ENCODE measurements at places on chromosomes 16 and 17. TPM values are rescaled to one million over a fixed set of nuclear protein-coding genes. Genes with fewer than 3 reads are reported as not detected.
A peak's percentile ranks its signal among the peaks of the same experiment; 100 is the strongest.

GRCh38 chr17:44777394-44778348, 18.9 kb downstream of the ADAM11 start:
- no peaks in the 10 kb centered on the region for H3K27me3 ChIP-seq
- H3K4me1 ChIP-seq: peaks cover 38% of the 10 kb centered on the region
- H3K36me3 ChIP-seq: no peaks in the 10 kb centered on the region
- DNase-seq: no peak

The MYH8 gene
- total RNA-seq: not detected

GRCh38 chr16:24939738-24940137, 75.4 kb downstream of the ARHGAP17 start:
- no peak overlapping the region for H3K27ac ChIP-seq
- H3K4me1 ChIP-seq: no peaks in the 10 kb centered on the region
- no peak for DNase-seq
- H3K4me3 ChIP-seq: no peak overlapping the region

- H3K27me3 ChIP-seq: no peaks in the 10 kb centered on the region
- H3K4me1 ChIP-seq: no peaks in the 10 kb centered on the region
- H3K27ac ChIP-seq: no peak overlapping the region
- H3K4me3 ChIP-seq: no peak overlapping the region
- H3K36me3 ChIP-seq: no peaks in the 10 kb centered on the region
- DNase-seq: no peak
These were observed 334.1 kb downstream of the TOX3 start for GRCh38 chr16:52212841-52213240.

DNA sequence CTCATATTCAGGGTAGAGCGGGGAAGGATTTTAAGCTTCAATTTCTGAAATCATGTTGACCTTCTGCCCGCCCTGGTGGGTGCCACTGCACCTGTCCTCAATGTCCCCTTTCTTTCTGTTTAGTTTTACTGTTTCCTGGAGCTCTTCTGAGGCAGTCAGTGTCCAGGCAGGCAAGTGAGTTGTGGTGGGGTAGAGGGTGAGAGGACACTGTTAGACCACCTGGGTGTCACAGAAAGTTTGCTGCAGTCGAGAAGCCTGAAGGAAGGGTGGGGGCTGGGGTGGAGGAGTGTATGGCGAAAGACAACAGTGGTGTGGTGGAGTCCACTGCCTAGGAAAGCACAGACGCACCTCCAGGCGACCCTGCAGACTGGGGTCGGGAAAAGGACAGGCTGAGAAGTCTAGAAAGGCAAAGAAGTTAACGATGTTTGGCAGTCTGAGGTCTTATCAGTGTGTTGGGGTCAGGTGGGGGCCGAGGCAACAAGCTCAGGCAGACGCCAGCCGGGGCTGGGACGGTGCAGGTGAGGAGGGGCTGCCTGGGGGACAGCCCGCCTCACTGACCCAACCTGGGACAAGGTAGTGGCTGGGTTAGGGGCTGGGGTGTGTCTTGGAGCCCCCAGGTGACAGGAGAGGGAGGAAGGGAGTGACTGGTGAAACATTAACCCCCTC, 23.3 kb upstream of the HOXB13 start:
- H3K4me3 ChIP-seq: no peak overlapping the region
- H3K36me3 ChIP-seq: no peaks in the 10 kb centered on the region
- no peak overlapping the region for H3K27ac ChIP-seq
- H3K4me1 ChIP-seq: peaks cover 6% of the 10 kb centered on the region

DNA sequence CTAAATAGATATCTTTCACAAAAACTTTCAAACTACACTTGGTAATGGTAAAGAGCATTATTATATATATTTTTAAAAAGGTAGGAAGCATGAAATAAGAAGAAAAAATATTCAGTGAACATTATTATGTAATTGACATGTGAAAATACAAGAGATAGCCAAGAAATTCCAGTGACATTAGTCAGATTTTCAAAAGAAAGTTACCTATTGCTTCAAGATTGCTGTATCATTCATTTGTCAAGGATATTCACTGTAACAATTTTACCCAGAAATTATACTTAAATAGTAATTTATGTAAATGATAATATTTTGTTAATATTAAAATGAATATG, 350.2 kb downstream of the KIF2B start:
- H3K27ac ChIP-seq: no peak overlapping the region
- no peaks in the 10 kb centered on the region for H3K36me3 ChIP-seq
- no peak for DNase-seq
- H3K4me1 ChIP-seq: no peaks in the 10 kb centered on the region
- H3K4me3 ChIP-seq: no peak overlapping the region
- no peaks in the 10 kb centered on the region for H3K27me3 ChIP-seq

GRCh38 chr16:21959050-21959449, 5.9 kb downstream of the UQCRC2 start:
- no peak for DNase-seq
- no peak overlapping the region for H3K27ac ChIP-seq
- H3K4me1 ChIP-seq: peaks cover 13% of the 10 kb centered on the region

The SHBG gene
- not detected for total RNA-seq

- no peaks in the 10 kb centered on the region for H3K27me3 ChIP-seq
- no peaks in the 10 kb centered on the region for H3K36me3 ChIP-seq
- peaks cover 4% of the 10 kb centered on the region for H3K4me1 ChIP-seq
- H3K4me3 ChIP-seq: no peak overlapping the region
These were observed 139.1 kb upstream of the GSE1 start for GRCh38 chr16:85473909-85474620.

The UTS2R gene
- total RNA-seq: not detected

DNA sequence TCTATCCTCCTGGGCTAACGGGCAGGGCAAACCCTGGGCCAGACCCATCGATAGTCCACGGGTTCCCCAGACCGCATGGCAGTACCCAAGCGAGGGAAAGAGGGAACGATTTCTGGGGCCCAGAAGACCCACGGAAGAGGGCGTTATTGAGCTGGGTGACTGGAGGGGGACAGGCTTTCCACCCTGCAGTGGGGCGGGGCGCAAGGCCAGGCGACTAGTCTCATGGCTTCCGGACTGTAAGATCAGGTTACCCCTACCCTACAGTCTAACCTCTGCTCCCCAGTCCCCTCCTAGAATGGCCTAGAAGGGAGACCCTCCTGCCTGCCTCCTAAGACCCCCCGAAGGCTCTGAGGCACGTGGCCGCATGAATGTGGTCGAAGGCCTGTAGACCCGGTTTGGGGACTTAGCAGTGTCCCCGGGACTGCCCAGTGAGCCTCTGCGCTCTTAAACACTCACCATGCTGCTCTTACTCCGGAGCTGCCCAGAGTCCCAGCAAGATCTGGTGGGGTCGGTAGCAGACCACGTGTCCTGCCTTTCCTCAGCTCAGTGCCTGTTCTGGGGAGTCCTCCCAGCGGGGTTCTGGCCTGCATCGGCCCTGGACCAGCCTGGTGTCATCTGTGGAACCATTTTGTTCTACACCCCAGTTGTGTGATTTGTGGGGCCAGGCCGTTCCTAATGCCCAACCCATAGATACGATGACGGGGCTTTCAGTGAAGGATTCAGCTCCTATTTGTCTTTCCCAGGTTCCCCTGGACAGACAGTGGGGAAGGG, 13.2 kb upstream of the AURKB start:
- H3K4me1 ChIP-seq: peaks cover 17% of the 10 kb centered on the region
- DNase-seq: peak; percentile 71
- H3K27me3 ChIP-seq: no peaks in the 10 kb centered on the region
- H3K36me3 ChIP-seq: peaks cover 11% of the 10 kb centered on the region

The UBE2I gene
- 94.3 TPM for total RNA-seq

The NHERF2 gene
- 254 TPM for total RNA-seq

DNA sequence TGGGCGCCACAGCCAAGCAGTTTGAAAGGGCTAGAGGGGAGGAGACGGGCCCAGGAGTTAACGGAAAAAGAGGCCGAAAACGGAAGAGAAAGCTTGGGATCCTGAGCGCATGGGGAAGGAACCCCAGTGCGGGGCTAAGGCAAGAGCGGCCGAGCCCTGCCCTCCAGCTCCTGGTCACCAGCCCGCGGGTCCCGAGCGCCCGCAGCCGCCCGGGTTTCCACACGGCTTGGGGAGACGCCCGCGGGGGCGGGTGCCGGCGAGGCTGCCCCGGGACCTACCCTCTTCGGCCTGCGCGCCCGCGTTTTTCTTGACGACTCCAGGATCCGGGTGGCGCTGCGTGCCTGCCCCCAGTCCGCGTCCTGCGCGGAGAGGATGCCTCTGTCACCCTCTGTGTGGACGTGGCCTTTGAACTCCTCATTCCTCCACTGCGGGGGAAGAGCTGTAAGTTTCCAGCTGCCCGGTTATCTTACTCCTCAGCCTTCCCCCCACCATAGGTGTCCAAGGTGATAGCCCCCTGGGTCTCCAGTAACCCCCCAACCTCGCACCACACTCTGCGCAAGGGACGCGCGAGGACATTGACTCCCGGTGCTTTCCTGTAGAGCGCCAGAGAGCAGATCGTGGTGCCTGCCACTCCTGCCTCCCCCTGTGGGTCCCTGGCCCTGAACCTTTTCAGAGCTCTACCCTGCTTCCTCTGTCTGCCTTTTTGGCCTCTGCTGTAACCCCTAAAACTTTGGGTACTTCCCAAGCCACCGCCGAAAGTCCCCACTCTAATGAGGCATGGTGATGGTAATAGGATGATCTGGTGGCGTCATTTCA, 1.7 kb upstream of the CDH11 start:
- peaks cover 11% of the 10 kb centered on the region for H3K4me1 ChIP-seq
- peak; percentile 87 for DNase-seq
- H3K4me3 ChIP-seq: peak overlapping the region; percentile 56
- no peaks in the 10 kb centered on the region for H3K27me3 ChIP-seq

DNA sequence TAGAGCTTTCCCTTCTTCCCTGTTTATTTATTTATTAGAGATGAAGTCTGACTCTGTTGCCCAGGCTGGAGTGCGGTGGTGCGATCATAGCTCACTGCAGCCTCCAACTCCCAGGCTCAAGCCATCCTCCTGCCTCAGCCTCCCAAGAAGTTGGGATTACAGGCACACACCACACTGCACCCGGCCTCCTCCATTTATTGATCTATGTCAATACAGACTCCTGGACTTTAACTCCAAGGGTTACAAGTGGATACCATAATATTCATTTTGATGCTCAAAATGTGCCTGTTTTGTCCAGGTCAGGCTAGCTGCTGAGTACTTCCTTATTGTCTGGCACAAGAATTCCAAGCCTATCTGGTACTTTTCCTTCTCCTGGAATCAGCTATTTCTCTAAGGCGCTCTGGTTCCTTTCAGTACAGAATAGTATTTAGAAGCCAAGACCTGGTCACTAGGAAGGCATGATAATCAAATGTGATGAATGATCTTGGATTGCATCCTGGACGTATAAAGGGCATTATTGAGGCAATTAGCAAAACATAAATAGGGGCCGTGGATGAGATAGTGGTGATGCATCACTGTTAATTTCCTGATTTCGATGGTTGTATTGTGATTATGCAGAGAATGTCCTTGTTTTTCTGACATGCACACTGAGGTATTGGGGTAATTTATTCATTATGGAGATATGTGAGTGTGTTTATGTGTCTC, 21.7 kb downstream of the IL4R start:
- no peaks in the 10 kb centered on the region for H3K27me3 ChIP-seq
- peaks cover 61% of the 10 kb centered on the region for H3K36me3 ChIP-seq
- no peak overlapping the region for H3K4me3 ChIP-seq

GRCh38 chr16:15576960-15577958, 65.7 kb downstream of the MARF1 start:
- no peak for DNase-seq
- H3K27me3 ChIP-seq: no peaks in the 10 kb centered on the region
- H3K36me3 ChIP-seq: no peaks in the 10 kb centered on the region
- H3K4me3 ChIP-seq: no peak overlapping the region

The GGA3 gene
- 58.9 TPM for total RNA-seq

DNA sequence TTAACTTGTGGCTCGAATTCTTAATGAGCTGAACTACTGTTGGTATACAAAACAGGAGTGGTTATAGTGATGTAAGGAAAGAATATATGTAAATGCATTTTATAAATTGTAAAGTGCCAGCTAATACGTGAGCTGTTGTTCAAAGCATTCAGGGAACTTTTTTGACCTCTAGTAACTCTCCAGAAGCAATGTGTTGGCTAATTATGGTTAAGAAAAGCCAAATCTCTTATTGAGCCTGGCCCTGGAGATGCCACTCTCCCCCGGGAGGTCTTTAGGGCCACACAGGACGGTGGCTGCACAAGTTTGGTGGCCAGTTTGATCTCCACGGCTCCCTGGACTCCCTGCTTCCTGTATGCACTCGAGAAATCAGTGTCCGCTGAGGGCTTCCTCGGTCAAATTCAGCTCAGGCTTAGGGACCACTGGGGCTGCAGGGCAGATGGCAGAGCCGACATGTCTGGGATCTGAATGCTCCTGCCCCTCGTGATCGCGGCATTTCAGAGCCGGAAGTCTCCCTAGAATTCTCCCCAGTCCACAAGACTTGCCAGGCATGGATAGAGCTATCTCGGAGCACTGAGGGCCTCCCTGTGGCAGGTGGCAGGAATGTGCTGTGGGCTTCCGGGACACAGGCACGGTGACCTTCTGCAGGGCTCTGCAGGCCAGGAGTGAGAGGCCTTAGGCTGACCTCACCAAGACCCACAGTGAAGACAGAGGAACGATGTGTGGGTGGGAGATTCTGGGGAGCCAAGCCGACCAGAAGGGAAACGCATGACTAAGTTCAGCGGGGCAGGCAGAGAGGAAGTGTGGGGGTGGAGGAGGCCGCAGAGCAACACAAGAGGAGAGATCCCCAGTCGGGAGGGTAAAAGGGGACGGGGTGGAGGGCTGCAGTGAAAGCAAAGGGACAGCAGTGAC, 18.6 kb upstream of the PITPNM3 start:
- DNase-seq: peak; percentile 19
- H3K4me1 ChIP-seq: peaks cover 14% of the 10 kb centered on the region
- H3K27me3 ChIP-seq: no peaks in the 10 kb centered on the region

GRCh38 chr17:66655861-66656260, 179.1 kb upstream of the CACNG5 start:
- DNase-seq: no peak
- H3K4me1 ChIP-seq: no peaks in the 10 kb centered on the region

DNA sequence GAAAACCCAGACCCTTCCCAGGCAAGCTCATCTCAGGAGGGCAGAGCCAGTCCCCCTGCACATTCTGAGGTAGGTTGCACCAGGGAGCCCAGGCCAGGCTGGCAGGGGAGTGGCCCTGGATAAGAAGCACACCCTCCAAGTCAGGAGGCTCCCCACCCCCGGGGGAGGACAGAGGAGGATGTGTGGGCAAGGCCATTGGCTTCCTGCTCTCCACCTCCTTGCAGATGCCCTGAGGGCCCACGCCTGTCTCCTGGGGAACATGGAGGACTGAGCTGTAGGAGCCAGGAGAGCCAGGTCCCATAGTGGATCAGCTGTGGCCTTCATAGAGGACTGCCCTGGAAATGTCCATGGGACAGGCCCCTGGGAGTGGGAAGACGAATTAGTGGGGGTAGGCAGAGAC, 126.7 kb downstream of the IRF8 start:
- H3K4me3 ChIP-seq: no peak overlapping the region
- no peaks in the 10 kb centered on the region for H3K4me1 ChIP-seq
- H3K27me3 ChIP-seq: no peaks in the 10 kb centered on the region

DNA sequence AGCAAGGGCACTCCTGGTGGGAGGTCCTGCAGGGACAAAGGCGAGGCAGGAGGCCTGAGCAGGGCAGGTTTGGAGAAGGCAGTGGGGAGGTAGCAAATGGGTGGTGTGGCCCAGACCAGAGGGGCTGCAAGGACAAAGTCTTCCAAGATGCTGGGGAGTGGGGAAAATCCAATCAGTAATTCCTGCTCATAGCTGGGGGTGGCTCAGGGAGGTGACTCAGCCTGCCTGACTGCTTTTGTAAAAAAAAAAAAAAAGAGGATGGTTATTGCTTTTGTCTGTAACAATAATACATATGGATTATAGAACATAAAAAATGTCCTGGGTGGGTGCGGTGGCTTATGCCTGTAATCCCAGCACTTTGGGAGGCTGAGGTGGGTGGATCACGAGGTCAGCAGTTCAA, 5.2 kb downstream of the IL34 start:
- no peaks in the 10 kb centered on the region for H3K36me3 ChIP-seq
- no peak overlapping the region for H3K27ac ChIP-seq
- H3K27me3 ChIP-seq: no peaks in the 10 kb centered on the region
- no peak for DNase-seq

The KRTAP4-1 gene
- total RNA-seq: not detected

- H3K4me3 ChIP-seq: peak overlapping the region; percentile 58
- peak; percentile 87 for DNase-seq
- H3K4me1 ChIP-seq: peaks cover 70% of the 10 kb centered on the region
- peaks cover 53% of the 10 kb centered on the region for H3K27me3 ChIP-seq
These were observed 797 bp downstream of the HES7 start for GRCh38 chr17:8122924-8123694.

Measured in upper lobe of left lung (tissue), 6 donors.